Activated T-helper 1 cell treated with Interleukin-2 at 50 U/mL for 16 hours (primary cell): ENCODE measurements at places on chromosomes 5 and 9.

DNA sequence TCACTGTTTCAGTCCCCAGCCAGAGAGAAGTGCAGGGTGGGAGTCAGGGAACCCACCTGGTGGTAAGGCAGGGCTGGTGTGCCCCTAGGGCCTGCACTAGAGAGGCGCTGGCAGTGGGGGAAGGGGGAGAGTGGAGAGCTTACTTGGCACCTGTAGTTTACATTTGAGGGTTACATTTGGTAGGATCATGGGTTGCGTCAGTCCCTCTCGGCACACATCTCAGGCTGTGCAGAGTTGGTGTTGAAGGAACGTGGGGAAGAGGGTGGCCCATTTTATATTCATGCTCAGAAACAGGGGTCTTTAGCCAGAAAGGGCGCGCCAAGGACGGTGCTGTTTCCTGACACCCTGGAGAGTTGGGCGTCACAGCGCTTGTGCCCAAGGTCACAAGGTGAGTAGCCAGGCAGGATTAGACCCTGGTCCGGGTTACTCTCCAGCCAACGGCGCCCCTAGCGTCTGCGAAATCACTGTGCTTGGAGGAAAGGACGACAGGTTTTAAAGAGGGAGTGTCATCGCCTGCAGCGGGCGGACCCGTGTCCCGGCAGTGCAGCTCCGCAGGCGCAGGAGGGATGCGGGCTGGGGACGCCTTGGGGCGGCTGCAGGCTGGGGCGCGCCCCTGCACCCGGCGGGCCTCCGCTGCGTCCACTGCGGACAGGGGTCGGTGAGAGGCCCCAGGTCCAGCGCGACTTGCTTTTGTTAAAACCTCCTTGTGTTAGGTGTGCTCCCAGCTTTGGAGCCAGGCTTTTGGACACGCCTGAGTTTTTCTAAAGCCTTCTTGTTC, 272.6 kb downstream of the FANCC start:
- no peak for DNase-seq

GRCh38 chr5:66813306-66813705, 217.1 kb downstream of the MAST4 start:
- DNase-seq, result no peak

DNA sequence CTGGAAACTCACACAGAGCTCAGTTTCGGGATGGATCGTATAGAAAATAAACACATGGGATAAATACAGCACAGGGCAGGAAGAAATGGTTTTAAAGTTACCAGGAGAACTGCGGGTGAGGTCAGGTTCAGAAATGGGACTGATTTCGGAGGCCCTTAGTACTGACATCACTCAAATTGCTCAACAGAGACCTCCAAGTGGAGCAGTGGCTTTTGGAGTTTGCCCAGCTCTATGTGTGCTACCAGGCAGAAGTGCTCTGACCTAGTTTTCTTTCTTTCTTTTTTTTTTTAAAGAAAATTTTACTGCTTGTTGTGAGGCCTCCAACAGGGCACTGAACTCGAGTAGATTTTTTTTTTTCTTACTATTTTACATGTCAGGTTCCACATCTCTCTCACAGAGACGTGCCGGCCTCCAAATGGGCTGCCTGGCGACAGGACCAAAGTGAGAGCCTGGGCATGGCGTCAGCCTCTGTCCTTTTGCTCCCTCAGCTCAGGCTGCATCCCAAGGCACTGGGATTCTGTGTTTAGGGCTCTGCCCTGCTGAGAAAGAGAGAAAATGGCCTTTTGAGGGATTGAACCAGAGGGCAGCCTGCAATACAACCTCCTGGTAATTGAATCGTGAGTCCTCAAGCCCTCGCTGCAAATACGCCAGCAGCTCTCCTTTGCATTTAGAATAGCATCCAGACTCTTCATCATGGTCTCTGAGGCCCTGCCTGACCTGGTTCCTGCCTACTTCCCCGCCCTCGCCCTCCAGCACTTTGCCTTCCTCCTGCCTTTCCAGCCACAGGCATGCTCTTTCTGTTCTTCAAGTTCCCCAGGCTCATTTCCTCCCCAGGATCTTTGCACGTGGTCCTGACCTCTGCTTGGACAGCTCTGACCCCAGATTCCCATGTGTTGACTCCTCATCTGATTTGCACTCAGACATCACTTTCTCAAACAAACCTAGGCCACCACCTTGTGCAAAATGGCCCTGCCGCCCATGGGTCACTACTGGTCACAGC, 173.5 kb downstream of the FGF1 start:
- no peak for DNase-seq

- no peak for DNase-seq
Measured at GRCh38 chr9:6852243-6852963, 94.6 kb downstream of the KDM4C start.

DNA sequence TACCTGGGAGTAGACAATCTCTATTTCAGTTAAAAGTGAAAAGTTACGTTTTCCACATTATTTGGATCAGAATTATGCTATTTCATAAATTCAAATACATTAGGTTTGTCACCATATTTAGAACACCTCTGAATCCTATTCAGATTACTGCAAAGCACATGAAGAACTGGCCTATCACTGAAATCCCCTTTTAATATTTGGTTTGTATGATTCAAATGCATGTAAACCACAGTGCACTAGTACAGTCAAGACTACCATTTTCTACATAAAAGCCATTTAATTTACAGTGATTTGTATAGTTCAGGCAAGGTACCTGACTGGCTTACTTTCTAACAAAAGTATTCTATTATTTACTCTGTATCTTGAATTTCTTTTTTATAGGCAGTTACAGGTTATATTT, 212.5 kb downstream of the MEF2C start:
- no peak for DNase-seq

- no peak for DNase-seq
Measured at GRCh38 chr9:115712981-115713380, 440.6 kb upstream of the PAPPA start.

GRCh38 chr9:33143241-33143661, 23.9 kb downstream of the B4GALT1 start:
- no peak for DNase-seq

- DNase-seq, result no peak
Measured at GRCh38 chr9:116064970-116065369, 88.6 kb upstream of the PAPPA start.

DNA sequence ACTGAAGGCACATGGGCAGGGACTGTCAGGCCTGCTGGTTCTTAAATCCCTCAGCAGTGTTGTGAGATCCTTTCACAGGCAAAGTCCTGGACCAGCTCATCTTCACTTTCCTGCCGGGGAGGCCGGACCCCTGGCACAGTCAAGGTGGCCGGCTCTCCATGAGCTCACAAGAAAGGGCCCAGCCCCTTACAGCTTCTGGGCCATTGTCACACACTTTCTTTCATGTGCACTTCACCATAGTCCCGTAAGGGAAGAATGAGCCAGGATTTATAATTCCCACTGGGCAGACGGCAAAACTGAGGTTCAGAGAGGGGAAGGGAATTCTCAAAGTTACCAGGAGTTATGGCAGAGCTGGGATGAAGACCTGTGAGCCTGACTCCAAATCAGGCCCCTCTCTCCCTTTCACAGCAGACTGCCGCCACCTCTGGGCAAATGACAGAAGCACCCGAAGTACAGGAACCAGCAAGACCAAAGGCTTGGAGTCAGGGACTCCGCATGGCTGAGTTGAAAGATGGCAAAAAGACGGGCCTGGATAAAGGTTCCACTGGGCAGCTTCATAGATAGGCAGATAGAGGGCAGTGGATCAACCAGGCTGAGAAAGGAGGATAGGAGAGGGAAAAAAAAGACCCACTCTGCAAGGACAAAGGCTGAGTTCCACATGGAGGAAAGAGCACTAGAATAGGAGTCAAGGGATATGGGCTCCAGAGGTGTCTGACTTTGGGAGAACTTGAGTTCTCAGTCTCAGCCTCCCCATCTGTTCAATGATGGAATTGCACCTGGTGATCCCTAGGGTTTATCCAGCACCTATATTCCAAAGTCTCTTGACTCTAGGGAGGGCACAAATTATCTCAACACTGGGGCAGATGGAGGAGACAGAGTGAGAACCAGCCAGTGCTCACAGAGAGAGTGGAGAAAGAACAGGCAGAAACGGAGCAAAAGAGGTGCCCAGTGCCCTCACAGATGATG, 128.7 kb downstream of the PAX5 start:
- DNase-seq, result no peak

DNA sequence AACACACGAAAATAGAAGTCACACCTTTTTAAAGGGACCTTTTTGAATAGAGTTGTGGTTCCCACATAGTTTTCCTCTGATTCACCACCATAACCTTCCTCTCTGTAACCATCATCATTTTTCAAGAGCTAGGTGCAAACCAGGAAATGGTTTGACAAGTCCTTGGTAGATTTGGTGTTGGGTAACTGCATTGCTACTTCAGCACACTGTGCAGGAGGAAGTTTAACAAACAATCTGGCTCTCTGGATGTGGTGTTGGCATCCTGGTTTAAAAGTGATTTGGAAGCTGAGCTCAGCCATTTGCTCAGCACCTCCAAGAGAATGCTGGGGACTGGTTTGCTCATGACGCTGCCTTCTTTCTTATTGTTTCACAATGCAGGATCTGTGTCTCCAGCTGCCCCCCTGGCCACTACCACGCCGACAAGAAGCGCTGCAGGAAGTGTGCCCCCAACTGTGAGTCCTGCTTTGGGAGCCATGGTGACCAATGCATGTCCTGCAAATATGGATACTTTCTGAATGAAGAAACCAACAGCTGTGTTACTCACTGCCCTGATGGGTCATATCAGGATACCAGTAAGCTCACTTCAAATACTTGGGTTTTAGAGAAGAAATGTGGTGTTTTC, 213.1 kb downstream of the RFK start:
- no peak for DNase-seq

- DNase-seq, result no peak
Measured at GRCh38 chr5:1545805-1546355, 22.1 kb upstream of the LPCAT1 start.

DNA sequence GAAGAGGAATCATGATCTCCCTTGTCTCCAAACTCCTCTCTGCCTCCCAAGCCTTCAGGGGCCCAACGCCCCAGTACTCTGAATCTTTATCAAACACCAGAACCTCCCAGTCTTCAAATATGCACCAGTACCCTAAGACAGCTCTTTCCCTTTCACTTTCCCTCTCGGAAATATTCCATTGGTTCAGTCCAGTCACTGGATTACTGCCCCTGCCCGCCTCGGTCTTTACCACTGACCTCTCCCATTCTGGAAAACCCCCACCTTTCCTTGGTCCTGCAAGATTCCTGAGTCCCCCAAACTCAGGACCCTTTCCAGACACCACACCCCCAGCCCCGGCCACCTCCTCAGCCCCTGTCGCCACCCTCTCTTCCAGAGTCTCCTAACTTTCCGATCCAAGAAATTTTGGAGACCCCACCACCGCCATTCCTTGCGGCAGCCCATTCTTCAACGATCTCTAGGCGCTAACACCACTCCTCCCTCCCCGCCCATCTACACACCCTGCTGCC, 674 bp downstream of the C5orf15 start:
- DNase-seq, result no peak

GRCh38 chr5:110625376-110625999, 101.0 kb downstream of the TMEM232 start:
- DNase-seq, result no peak

- no peak for DNase-seq
Measured at GRCh38 chr9:108844391-108844790, 11.4 kb downstream of the ACTL7B start.

DNA sequence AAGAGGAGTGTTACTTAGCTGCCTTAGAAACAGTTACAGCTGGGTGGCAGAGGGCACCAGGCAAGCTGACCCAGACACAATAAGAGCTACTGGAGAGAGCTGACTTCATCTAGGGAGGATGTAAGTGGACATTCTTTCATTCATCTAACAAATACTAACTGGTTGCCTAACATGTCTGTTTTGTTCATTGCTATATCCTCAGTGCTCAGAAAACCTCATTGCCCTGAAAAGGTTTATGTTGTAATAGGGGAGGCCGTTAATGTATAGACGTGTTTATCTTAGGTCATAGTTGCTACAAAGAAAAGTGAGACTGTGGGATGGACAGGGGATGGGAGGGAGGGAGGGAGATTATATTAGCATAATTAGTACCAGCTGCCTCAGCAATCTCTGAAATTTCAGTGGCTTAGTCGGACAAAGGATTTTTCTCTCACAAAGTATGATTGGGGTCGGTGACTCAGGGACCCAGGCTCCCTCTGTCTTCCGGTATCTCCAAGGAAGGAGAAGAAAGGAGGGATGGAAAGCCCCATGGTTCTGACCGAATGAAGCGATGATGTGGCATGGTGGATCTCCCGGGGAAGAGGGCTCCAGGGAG, 2.6 kb upstream of the SNX18 start:
- DNase-seq, result no peak

GRCh38 chr5:14674983-14675854, 10.7 kb downstream of the OTULIN start:
- DNase-seq, result no peak

GRCh38 chr5:177545487-177546257, 8.7 kb downstream of the FAM193B start:
- DNase-seq, result no peak

DNA sequence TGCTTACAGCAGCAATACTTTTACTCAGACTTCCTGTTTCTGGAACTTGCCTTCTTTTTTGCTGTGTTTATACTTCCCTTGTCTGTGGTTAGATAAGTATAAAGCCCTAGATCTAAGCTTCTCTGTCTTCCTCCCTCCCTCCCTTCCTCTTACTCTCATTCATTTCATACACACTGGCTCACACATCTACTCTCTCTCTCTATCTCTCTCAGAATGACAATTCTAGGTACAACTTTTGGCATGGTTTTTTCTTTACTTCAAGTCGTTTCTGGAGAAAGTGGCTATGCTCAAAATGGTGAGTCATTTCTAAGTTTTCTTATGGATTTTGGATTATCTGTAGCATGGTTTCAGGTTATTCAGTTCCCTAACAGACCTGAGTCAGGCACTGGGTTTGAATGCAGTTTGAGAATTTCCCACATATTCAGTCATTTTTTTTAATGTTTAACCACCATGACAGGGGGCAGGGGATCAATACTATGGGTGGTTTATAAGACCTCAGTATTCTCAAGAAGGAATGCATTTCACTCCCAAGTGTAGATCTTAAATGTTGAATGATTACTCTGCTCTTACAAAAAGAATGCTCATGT, at the start of gene IL7R:
TSS of gene IL7R (plus strand) at position 127 of the 587 bp plus-strand sequence. CDS start at position 214, 87 bp downstream.
- DNase-seq, result no peak

DNA sequence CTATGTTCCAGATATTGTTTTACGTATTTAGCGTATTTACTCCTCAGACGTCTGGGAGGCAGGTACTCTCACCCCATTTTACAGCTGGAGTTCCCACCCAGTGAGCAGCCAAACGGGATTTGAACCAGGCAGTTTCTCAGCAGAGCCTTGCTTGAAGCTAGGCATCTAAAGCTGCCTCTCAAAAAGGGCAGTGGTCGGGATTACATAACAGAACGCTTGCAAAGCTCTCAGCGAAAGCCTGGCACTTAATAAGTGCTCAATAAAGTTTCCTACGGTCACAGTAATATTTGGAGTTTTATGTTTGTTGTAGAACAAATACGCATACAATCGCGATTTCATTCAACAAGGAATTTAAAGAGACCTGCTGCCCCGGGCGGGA, 286 bp upstream of the BSPRY start:
- no peak for DNase-seq

DNA sequence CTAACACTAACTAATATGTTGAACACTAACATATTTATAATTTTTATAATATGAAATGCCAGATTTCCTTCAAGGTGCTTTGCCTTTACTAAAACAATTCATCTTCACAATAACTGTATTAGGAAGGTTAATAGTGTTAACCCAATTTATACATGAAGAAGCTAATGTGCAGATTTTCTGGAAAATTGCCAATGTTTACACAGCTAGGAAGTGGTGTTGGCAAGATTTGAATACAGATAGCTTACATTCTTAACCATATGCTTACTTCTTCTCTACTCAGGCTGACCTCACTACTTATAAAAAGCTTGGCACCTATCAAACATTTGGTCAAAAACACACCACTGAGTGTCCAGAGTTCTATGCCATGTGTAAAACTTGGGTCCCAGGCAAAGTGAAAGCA, 445.4 kb upstream of the ITGA1 start:
- no peak for DNase-seq
